Stimulated activated CD4-positive, alpha-beta T cell treated with anti-CD3 and anti-CD28 coated beads, Interleukin-12 subunit alpha, Interleukin-12 subunit beta, amount 100 ng/mL, for 4 hours (primary cell): ENCODE measurements at places on chromosomes 11 and 22.
A peak's percentile ranks its signal among the peaks of the same experiment; 100 is the strongest.

GRCh38 chr11:11555208-11555607 is 66.6 kb downstream of the GALNT18 start:
- DNase-seq: no peak

GRCh38 chr22:44600207-44600785 is 101.7 kb upstream of the PRR5 start:
- no peak for DNase-seq

DNA sequence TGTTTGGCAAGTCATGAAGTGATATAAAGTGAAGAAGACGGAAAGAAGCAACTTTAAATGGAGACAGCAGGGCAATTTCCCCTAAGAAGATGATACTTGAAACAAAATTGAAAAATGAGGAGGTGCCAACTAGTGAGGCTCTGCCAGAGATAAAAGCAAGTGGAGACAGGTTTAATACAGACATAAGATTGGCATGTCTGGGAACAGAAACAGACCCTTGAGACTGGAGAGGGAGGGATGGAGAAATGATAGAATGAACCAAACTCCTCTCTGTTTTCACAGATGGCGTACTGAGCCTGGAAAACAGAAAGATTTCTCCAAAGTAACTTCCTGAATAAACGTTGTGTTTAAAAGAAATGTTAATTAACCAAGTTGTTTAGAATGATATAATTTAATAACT is 354.5 kb upstream of the ANO5 start:
- DNase-seq: no peak

- no peak for DNase-seq
These were observed 305.7 kb downstream of the BLID start for GRCh38 chr11:121810291-121810690.

- no peak for DNase-seq
These were observed 40.9 kb downstream of the ATG13 start for GRCh38 chr11:46658259-46658658.

DNA sequence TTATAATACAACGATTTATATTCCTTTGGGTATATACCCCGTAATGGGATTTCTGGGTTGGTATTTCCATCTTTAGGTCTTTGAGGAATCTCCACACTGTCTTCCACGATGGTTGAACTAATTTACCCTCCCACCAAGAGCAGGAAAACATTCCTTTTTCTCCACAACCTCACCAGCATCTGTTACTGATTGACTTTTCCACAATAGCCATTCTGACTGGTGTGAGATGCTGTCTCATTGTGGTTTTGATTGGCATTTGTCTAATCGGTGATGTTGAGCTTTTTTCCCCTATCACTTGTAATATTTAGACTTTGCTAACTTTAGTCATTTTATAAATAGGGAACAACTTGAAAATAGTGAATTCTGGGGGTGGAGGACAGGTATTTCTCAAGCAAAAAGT is 58.1 kb downstream of the PPFIA1 start:
- no peak for DNase-seq

DNA sequence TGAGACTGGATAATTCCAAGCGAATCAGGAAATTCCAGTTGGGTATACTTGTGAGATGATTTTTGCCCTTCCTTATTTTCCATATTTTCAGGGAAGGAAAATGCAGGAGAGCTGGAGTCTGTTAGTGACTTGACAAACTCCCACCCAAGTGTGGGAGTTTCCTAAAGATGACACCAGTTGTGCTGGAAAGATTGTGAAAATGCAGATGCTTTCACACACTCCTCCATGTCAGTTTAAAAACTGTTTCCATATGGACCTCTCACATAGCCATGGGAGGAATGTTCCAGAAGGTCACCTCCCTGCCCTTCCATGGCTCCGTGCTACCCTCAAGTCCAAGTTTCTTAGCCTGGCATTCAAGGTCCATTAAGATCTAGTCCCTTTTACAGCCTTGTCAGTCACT is 350.7 kb upstream of the NARS2 start:
- no peak for DNase-seq

DNA sequence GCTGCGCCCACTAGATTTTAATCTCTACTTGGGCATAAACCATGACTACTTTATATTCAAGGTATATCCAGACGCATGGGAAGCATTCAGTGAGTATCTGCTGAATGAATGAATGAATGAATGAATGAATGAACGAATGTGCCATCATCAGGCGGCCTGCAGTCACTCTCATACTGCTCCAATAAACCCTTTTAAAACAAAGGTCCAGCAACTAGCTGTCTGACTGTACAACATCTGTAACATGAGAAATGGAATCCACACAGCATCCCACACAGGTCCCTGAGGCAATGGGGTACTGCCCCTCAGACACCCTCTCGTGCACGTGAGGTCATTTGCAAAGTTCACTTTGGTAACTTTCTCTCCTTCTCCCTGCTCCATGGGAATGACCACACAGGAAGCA is 147.5 kb downstream of the LARGE1 start:
- no peak for DNase-seq

GRCh38 chr22:23536821-23537345 is 43.2 kb downstream of the IGLL1 start:
- DNase-seq: no peak

DNA sequence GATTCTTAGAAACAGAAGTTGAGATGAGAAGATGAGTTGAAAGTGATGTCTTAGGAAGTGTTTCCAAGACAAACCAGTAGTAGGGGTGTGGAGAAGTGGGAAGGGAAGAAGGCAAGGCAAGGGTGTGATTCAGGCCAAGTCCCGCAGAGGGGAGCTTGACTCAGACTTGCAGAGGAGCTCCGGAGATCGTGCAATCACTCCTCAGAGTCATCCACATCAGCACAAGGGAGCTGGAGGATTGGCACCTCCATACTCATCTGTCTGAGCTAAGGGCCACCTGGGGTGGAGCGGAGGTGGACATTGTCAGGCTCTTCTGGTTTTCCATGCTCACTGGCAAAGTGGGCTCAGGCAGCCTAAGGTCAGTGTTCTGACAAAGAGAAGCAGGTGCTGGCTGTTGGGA is 44.4 kb downstream of the CHRDL2 start:
- no peak for DNase-seq

DNA sequence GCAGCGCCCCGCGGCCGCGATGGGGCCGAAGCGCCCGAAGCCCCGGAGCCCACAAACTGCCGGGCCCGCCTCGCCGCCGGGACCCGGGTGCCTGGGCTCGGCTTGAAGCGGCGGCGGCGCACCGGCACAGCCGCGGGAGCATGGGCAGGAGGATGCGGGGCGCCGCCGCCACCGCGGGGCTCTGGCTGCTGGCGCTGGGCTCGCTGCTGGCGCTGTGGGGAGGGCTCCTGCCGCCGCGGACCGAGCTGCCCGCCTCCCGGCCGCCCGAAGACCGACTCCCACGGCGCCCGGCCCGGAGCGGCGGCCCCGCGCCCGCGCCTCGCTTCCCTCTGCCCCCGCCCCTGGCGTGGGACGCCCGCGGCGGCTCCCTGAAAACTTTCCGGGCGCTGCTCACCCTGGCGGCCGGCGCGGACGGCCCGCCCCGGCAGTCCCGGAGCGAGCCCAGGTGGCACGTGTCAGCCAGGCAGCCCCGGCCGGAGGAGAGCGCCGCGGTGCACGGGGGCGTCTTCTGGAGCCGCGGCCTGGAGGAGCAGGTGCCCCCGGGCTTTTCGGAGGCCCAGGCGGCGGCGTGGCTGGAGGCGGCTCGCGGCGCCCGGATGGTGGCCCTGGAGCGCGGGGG is 346 bp downstream of the FJX1 start:
- DNase-seq: peak; percentile 31

- DNase-seq: peak; percentile 60
These were observed 20.6 kb upstream of the PLEKHB1 start for GRCh38 chr11:73625696-73626318.

- no peak for DNase-seq
These were observed 7.0 kb upstream of the CCDC86 start for GRCh38 chr11:60834742-60835533.

DNA sequence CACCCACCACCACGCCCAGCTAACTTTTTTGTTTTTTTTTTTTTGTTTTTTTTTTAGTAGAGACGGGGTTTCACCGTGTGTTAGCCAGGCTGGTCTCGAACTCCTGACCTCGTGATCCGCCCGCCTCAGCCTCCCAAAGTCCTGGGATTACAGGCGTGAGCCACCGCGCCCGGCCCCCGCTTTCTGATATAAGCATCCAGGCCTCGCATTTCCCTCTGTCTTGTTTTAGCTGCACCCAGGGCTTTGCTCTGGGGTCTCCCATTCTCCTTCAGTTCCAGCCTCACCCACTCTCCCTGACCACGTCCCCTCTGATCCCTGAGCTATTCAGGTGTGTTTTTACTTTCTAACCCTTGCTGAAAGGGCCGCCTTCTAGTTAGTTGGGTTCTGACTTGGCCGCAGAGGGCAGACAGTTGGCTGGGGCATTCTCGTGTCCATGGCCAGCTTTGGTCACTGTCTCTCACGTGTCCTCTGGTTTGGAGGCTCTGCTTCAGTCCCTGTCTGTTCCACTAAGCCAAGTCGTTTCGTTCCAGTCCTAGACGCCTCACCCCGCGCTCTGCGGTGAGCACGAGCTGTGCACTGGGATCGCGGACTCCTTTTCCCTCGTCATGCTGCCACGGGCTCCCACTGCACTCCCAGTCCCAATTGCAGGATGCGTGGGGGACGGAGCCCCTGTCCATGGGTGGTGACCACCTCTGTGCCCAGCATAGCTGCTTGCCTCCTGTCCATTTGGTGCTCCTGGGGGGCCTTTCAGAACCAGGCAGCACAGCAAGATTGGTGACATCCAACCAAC is 6.0 kb upstream of the TNNT3 start:
- no peak for DNase-seq

- no peak for DNase-seq
These were observed 8.1 kb downstream of the RELA start for GRCh38 chr11:65654375-65655349.

DNA sequence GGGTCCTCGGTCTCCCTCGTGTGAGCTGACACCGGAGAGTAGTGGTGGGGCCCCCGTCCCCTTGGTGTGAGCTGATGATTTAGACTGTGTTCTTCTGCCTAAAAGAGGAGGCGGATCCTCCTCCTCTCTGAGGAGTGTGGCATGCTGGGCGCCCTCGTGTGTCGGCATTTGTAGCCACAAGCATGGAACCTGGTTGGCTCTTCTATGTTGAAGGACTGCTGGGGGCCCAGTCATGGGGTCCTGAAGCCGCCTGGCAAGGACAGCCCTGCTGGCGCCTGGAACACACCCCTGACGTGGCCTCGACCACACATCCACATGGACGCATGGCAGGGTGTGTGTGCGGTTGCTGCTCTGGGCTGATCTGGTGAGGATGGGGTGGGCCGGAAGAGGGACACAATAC is 50.2 kb downstream of the AP2A2 start:
- no peak for DNase-seq

- DNase-seq: no peak
These were observed 585 bp downstream of the CPT1B start for GRCh38 chr22:50577697-50577986.

GRCh38 chr11:124736736-124737135 is 3.0 kb upstream of the NRGN start:
- DNase-seq: no peak

DNA sequence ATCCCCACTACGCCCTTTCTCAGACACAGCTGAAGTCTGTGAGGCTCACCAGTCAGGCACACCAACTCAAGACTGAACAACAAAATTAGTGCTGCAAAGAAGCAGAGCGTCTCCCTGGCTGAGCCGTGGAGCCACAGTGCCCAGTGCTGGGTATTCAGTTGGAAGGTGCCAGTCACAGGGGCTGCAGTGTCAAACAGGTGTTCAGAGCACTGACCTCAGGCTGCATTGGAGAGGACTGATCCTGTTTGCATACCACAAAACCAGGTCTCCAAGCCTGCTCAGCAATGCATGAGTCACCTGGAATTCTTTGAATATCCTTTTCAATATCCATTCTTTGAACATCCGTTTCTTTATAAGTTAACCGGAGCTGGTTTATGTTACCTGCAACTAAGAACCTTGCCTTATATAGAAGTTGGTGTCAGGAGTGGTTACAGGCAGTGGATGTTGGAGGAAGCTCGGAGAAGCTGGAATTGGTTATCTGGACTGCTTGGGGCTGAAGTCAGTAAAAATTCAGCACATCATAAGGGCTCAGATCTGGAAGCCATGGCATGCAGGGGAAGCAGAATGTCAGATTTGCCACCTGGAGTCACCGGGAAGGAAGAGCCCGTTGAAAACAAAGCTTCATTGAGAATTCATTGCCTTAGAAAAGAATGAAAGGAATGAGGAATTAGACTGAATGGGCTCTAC is 30.3 kb downstream of the PDGFB start:
- no peak for DNase-seq

- DNase-seq: no peak
These were observed 17.8 kb upstream of the P2RY2 start for GRCh38 chr11:73200256-73200655.

GRCh38 chr11:126669416-126669815 is 313.9 kb downstream of the ST3GAL4 start:
- DNase-seq: no peak

GRCh38 chr22:32327596-32328171 is 30.0 kb upstream of the RFPL3 start:
- no peak for DNase-seq

GRCh38 chr22:24030186-24030702 is 19.1 kb downstream of the CABIN1 start:
- no peak for DNase-seq

DNA sequence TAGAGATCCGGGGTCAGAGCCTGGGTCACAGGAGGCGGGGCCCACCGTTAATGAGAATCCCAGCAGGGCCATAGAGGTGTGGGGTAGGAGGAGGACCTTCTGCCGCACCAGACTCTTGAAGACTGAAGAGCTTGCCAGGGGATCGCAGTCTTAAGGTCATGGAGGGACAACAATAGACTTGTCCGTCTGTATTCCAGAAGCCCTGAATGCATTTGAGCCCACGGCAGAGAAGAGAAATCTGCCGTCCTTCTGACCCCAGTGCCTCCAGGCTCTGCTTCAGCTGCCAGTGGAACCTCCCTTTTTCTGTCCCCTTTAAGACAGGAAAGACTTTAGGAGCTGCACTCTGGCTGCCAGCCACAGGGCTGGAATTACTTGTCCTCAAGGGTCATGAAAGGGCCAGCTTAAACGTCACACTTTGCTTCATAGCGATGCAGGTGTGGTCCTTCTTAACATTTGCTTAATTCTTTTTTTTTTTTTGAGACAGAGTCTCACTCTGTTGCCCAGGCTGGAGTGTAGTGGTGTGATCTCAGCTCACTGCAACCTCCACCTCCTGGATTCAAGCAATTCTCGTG is 15.5 kb upstream of the ST3GAL4 start:
- no peak for DNase-seq

- DNase-seq: no peak
These were observed 43.8 kb downstream of the MAP6 start for GRCh38 chr11:75625021-75625420.

GRCh38 chr11:110134110-110134509 is 40.9 kb downstream of the ZC3H12C start:
- DNase-seq: no peak
